Pulmonary artery endothelial cell (primary cell): ENCODE measurements at places on chromosomes 12 and 14.

DNA sequence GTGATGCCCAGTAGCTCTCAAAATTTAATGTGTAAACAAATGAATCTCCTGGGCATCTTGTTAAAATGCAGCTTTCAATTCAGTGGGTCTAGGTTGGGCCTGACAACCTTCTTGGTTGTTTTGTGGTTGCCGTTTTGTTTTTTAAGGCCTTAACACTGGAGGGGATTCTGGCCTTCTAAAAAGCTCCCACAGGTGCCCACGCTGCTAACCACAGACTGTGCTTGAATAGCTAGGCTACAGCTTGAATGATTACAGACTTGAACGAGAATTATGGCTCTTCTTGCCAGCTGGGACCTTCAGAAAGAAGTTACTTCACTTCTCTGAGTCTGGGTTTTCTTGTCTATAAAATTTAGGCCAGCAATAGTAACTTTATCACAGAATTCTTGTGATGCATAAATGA is 1.3 kb upstream of the FLVCR2 start:
- DNase-seq: no peak

GRCh38 chr12:30928356-30929244 is 2.1 kb downstream of the TSPAN11 start:
- no peak for DNase-seq

GRCh38 chr12:122208073-122208820 is 4.7 kb downstream of the B3GNT4 start:
- DNase-seq: no peak

DNA sequence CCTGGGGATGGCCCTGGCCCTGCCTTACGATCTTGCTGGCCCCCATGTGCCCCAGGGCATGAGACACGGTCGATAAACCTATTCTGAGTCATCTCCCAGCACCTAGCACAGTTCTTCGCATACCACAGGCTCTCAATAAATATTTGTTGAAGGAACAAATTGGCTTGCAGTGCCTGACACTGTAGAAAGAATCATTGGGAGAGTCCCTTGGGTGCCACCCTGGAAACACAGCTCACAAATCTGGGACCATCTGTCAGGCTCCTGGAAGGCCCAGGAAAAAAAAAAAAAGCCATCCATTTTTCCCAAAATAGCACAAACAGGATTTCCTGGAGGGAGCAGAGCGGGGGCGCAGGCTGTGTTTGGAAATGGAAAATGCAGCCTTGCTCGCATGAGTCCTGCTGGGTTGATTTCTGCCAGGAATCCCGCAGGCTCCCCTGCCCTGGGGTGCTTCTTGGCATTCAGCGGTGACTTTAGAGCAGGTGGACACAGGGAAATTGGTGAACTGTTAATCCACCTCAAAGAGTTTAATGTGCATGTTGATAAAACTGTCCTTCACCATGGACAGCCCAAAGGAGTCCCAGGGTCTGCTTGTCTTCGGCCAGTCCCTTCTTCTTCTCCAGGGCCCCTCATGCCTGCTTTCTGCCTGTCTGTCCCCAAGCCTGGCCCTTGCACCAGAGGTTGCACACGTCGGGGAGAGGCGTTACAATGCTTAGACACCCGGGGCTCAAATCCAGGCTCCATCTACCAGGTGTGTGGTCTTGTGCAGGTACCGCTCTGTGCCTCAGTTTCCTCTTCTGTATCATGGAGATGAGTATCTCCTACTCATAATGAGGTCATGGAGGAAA is 106.1 kb upstream of the RFLNA start:
- no peak for DNase-seq

DNA sequence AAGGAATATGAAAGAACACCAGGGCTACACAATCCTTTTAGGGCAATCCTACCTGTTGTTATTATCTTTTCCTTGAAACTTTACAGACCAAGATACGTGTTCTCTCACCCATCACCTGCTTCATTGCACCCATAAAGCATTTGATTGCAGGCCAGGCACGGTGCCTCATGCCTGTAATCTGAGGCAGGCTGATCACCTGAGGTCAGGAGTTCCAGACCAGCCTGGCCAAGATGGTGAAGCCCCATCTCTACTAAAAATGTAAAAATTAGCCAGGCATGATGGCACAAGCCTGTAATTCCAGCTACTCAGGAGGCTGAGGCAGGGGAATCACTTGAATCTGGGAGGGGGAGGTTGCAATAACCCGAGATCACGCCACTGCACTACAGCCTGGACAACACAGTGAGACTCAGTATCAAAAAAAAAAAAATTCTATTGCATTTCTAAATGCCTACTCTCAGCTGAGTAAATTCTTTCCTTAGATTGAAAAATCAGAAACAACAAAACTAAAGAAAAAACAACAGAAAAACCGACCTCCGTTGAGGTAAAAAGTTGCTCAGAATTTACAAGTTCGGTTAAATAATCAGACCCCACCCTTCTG is 183.7 kb upstream of the TMEM132C start:
- no peak for DNase-seq

DNA sequence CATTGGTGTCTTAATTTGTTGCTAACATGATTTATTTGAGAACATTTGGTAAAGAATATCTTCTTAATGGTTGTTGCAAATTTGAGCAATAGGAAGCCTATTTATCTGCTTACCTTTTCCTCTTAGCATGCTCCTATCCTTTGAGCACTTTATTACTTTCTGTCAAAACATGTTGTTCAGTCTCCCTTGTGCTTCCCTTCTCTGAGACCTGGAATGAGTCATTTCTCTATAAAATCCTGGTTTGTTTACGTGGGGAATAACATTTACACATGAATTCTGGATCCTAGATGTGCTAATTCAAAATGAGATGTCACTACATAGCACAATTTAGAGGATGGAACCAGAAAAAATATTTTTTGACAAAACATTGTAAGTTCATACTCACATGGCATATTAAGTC is 844.0 kb upstream of the LRFN5 start:
- DNase-seq: no peak

DNA sequence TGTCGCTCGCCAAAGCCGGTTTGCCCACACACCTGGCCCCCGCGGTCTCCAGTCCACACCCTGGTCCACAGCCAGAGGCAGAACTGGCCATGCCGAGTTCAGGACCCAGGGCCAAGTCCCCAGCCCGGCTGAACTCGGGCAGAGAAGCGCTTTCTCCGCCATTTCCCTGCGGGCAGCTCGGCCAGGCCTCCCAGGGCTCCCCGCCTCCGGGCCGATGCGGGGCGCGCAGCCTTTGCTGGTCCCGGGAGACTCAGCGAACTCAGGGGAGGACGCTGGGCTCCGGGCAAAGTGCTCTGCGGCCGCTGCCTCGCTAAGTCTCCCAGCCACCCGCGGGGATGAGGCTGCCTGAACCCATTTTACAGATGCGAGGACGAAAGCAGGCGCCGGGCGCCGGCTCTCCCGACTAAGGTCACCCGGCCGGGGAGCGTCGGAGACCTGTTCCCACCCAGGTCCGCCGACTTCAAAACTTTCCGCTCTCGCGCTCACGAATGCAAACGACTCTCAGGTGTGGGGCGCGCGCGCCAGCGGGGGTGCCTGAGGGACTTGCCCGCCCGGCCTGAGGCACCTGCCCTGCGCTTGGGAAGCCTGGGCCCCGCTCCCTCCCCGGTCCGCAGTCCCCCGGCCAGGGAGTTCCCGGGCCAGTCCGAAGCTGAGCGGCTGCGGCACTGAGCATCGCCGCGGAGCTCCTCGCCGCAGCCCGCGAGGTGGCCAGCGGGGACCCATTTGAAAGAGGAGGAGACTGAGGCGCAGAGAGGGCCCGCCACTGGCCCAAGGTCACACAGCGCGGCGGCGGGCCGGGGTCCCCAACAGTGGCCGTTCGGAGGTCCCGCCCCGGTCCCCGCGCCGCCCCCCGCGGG is 627 bp downstream of the TESC start:
- no peak for DNase-seq
